Activated T-helper 1 cell treated with anti-CD3 and anti-CD28 coated beads, Interleukin-2, amount 50 U/mL, for 16 hours (primary cell): ENCODE measurements at places on chromosomes 2 and 18.

DNA sequence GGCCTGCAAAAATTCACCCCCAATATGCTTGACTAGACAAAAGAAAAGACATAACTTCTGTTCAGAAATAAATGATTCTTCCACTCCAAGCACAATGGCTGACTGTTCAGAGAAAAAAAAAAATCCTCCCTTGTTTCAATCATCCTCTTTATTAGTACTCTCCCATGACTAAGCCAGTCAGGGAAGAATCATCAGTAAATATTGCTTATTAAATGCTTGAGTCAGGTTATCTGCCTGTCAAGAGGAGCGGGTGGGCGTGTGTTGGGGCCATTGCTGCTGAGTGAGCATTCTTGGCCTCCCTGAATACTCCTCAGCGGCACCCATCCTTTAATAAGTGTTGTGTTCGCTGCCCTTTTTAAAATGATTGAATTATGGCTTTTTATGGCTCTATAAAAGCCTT, 1334.8 kb upstream of the CELF4 start:
- DNase-seq: no peak

- DNase-seq: no peak
Measured at GRCh38 chr18:49400398-49401072, 59.9 kb downstream of the DYM start.

GRCh38 chr2:66698576-66699239, 263.8 kb downstream of the MEIS1 start:
- DNase-seq: no peak

GRCh38 chr18:25503567-25504081, 151.7 kb upstream of the ZNF521 start:
- DNase-seq: no peak

GRCh38 chr18:57780706-57781347, 22.3 kb downstream of the ATP8B1 start:
- no peak for DNase-seq

GRCh38 chr2:47346-47725, 1.0 kb upstream of the FAM110C start:
- DNase-seq: no peak

DNA sequence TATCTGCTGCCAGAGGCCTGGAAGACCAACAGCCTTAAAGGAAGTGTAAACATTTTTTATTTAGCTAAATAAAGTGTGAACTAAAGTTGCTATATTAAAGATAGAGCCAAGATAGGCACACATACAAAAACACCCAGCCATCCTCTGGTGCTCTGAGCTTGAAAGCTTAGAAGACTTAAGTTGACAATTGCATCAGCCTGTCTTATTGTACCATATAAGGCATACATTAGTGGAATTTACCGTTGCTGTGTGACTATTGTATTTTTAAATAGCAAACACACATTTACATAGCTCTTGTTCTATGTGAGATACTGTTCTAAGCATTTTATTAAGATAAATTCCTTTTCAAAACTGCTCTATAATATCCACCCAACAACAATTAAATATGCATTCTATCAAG, 736.6 kb upstream of the ZEB2 start:
- DNase-seq: no peak

DNA sequence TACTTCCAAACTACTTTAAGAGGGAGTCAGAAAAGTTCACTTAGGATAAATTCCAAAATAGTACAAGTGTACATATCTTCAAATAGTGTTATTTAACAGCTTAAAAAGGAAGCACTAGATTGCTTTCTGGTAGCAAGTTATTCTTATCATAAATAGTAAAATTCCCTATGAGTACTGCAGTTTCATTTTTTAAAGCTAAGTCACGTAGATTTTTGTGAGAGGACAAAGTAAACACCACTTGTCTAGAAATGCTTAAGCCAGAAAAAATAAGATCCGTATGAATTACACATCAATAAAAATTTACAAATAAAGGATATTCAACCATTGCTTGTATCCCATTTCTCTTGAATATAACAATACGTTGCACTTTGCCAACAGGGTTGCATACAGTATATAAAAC, 19.2 kb downstream of the HNRNPLL start:
- no peak for DNase-seq

GRCh38 chr2:21382701-21383520, 259.1 kb downstream of the TDRD15 start:
- DNase-seq: no peak

- no peak for DNase-seq
Measured at GRCh38 chr2:203383038-203383437, 54.8 kb downstream of the ABI2 start.

GRCh38 chr2:191645434-191646162, 32.3 kb upstream of the NABP1 start:
- no peak for DNase-seq

- no peak for DNase-seq
Measured at GRCh38 chr2:85734015-85734414, 19.8 kb upstream of the ATOH8 start.

- DNase-seq: no peak
Measured at GRCh38 chr2:74418312-74418711, 3.1 kb downstream of the C2orf81 start.

DNA sequence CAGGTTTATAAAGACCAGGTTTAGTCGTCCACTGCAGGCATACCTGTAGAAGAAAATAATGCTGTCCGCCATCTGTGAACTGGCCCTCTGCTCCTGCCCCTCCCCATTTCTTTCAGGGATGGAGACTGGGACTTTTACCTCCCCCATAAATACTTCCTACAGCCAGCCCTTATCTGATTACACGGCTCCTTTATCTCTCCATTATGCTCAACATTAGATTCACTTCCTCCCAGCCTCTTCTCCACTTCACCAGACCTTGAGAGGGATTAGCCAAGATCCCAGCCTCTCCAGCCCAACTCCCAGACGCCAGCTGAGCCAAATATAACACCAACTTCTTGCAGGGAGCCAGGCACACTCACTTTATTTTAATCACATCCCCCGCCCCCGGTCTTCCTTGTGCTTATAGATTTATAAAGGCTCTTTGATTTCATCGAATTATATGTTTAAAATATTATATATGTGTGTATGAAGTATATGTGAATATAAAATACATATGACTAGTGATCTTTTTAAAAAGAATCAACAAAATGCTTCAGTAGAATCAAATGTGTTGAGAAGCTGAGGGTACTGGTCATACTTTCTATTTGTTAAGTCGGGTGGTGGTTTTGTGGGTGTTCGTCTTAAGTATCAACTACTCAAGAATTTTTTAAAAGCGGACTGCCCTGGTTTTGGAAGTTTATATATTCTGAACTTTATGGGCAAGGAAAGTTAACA, 81.0 kb downstream of the SPRED2 start:
- no peak for DNase-seq

DNA sequence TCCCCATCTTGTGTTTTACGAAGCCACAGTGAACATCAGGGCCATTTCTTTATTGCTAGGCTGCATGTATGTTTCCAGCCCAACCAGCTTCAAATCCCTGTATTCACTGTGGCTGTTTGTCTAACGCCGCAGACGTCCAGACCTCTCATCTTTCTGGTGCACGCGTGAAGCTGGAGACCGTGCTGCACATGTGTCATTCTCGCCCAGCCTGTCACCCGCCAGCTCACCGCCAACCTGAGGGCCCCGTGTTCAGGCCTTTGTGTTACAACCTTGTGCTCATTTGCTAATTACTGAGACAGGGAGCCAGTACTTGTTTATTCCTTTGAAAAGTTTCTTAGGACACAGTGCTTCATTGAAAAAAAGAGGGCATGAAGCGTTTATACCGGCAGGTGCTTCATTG, 21.4 kb downstream of the SALL3 start:
- DNase-seq: no peak
